ENCODE measurements at places on chromosomes 4 and X.

DNA sequence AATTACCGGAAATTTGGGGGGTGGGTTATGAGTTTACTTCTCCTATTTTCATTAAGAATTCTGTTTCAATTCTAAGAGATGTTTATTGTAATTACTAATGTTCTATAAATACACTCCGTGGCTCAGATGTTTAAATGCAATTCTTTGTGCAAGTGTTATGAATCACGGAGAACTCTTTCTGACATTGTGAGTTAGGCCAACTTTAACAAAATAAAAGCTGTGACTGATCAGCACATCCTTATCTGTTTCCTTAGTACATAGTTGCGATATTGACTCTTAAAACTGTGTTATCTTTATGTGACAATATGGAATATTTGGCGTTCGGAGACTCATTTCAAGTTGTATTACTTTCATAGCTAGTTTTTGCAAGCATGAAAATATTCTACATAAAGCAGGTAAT is 902 bp downstream of the KLHL4 start:
- no peak for DNase-seq

GRCh38 chrX:108437349-108438109 is 693 bp downstream of the COL4A6 start:
- DNase-seq: no peak

DNA sequence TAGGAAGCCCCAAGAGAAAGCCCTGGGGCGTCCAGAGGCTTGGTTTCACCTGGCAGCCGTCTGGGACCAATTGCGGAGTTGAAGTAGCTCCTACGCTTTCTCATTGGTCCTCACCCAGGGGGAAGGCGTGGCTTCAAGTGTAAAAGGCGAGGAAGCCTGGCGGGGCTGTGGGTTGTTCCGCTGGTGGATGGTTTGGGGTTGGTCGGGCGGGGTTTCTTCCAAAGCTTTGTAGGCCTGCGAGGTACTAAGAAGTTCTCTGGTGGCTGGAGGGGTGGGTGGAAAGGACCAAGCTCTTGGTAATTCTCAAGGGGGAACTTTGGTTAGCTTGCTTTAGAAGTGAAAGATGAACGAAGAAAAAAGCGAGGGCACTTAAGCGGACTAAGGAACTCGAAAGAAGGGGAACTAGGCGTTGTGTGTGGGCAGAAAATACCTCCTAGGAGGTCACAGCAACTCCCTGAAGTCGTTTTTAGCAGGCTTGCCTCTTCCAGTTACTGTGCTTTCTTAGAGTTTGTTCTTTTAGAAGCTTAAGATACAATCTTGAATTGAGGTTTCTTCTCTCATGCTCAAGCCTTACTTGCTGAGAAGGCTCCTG is 36.6 kb downstream of the CCNG2 start:
- no peak for DNase-seq

GRCh38 chr4:126869967-126870366 is 762.8 kb upstream of the INTU start:
- DNase-seq: no peak

DNA sequence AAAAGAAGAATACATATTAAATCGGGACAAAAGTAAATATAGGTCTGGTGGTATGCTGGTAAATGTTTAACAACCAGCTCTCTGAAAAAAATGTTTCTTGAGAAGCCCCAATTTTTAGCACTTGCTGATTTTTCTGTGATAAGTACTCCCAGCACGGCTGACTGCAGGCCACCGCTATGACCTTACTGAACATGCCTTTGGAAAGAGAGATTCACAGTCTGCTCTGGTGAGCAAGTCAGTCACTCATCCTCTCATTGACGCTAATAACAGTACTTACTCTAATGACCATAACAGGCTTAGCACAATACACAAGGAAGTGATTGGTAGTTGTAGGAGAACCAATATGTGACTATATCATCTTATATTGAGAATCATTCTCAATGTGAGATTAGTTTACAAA is 98.9 kb upstream of the BLTP1 start:
- DNase-seq: no peak

Data from caudate nucleus (tissue), 63 donors.